Hippocampal formation (tissue), 2 donors: ENCODE measurements at places on chromosomes 1 and 21.

DNA sequence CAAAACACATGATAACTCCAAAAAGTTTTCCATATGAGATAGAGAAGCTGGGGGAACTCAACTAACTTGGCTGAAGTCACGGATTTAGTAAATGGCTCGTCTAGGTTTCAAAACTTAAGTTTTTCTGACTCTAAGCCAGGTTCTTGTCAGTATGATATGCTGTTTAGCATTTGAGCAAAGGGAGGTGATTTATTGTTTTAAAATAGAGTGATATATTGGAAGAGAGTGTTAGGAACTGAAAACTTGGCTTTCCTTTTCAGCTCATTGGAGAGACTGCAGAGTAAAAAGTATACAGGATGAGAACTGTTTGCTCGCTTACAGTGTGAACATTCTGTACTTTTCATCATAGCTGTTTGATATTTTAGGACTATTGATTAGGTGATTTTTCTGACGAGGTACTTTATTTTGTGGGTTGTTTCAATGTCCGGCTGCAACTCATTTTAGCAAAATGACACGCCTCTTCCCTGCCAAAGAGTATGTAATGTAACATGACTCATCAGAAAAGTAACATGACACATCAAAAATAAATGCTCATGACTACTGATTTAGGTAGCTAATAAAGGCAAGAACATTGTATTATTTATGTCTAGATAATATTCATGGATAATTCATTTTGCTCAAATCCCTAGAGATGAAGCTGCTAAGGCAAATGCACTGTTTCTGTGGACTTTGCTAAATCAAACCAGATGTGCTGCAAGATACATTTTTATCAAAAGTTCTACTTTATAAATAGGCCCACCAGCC is 355.1 kb downstream of the GPATCH2 start:
- DNase-seq, result no peak

DNA sequence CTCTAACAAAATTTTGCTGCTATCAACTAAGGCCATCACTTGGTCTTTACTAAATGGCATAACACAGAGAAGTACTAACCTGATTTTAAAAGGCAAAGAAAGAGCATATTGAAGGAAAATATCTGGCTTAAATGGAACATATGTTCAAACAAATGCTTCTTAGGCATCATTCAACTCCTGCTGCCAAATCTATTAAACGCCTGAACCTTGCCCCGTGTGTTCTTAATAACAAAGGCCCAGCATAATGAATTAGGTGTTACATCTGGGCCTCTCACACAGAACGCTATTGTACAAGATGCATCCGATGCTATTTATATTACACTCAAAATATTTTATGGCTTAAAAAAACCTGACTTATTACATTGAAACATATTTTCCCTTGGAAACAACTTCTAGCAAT is 48.4 kb downstream of the B3GALNT2 start:
- no peak for DNase-seq

GRCh38 chr1:58932859-58933598 is 149.2 kb upstream of the JUN start:
- DNase-seq, result no peak

DNA sequence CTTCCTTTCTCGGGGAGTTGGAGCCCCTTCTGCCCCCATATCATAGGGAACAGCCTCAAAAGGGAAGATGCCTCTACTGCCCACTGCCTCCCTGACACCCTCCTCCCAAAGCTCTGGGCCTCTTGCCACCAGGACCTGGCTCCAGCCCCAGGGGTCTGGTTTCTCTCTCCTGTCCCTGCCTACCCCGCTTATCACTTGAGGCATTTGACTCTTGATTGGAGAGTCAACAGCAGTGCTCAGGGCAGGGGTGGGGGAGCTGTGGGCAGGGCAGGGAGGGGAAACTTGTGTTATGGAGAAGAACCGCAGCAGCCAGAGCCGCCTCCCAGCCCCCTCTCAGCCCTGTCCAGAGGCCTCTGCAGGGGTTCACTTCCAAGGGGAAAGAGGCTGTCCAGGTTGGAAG is 573 bp downstream of the TRIM63 start:
- no peak for DNase-seq

GRCh38 chr1:167427848-167428247 is 90.5 kb downstream of the CD247 start:
- DNase-seq, result no peak

GRCh38 chr1:94578856-94579255 is 37.3 kb upstream of the F3 start:
- no peak for DNase-seq

- DNase-seq, result no peak
Measured at GRCh38 chr1:78052685-78053405, 7.1 kb downstream of the GIPC2 start.

- DNase-seq, result no peak
Measured at GRCh38 chr1:205514211-205515142, 10.0 kb downstream of the CDK18 start.

DNA sequence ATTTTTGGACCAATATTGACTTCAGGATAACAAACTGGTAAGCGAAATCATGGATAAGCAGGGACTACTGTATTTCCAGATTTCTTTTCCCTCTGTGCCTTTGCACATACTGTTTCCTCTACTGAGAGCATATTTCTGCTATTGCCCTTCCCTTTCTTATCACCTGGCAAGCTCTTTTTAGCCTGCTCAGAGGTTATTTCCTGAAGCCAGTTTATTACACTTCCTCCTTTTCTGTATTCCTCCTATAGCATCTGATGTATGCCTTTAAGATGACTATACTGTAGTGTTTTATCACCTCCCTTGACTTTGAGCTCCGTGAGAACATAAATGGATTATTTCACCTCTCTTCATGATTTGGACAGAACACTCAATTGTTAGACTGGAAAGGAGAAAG is 49.0 kb downstream of the MAGI3 start:
- DNase-seq, result no peak

GRCh38 chr21:38925923-38926322 is 120.2 kb downstream of the ETS2 start:
- DNase-seq, result no peak

GRCh38 chr1:113647164-113647563 is 112.1 kb downstream of the PHTF1 start:
- DNase-seq, result no peak

DNA sequence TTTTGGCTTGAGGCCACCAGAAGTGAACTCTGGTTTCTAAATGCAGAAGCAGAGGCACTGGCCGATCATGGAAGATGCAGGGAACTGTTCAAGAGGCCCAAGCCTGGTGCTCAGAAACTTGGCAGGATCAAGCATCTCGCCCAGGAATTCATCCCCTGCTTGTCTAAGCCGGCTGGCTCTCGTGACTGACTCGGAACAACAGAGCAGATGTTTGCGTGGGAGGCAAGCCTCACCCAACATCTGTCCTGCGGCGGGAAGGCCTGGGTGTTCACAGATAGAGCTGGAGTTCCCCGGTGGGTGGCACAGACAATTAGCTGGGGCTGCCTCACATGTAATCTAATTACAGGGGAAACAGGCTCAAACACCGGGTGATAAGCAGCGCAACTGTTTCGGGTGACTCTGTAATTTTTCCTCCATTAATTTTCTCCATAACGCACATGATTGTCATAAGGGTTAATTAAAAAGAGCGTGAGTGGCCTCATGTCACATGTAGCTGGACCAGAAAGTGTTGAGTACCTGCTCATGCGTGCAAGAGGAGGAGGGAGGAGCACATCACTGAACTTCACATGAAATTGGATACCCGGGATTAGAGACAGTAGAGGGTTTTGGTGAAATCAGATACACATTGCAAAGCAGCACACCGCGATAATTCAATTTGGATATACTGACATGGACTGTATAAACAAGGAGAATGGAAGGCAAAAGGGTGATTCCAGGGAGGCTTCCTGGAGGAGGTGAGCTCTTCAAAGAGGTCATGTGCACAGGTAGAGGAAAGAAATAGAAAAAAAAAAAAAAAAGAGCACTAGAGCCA is 180.0 kb downstream of the ETS2 start:
- DNase-seq, result no peak

- DNase-seq, result no peak
Measured at GRCh38 chr1:97337250-97338030, 583.4 kb downstream of the DPYD start.

DNA sequence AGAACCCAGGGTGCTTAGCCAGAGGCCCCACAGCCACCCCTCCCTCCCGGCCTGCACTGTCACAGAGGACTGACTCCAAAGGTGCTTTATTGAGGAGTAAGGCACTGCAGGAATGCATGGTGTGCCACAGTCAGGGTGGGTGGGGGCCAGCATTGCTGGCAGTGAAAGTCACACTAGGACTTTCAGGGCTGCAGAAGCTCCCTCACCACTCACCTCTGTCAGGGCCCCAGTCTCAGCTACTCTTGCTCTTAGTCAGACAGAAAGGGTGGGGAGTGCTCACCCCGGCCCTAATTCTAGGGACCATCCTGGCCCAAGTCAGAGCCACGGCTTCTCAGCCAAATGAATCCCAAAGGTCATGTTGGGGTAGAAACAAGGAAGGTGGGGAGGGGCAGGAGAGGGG is 19.4 kb downstream of the KNCN start:
- DNase-seq, result no peak

GRCh38 chr1:50955116-50955515 is 5.0 kb downstream of the FAF1 start:
- no peak for DNase-seq

- no peak for DNase-seq
Measured at GRCh38 chr1:26055041-26055440, 9.1 kb upstream of the SLC30A2 start.

DNA sequence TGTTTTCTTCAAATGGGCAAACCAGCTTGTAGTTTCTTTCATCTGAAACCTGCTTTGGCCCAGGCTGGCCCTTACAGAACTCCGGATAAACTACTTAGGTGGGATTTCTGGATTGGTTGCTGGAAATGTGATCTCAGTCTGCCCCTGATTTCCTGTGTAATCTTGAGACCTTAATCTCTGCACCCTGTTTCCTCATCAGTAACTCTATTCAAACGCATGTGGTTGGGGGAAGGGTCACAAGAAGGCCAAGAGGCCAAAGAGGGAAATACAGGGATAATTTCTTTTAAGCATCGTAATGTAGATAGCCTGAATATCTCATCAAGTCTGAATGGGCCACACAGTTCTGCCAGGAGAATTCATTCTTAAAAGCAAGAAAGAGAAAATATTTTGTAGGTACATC is 483.6 kb downstream of the LTN1 start:
- no peak for DNase-seq

DNA sequence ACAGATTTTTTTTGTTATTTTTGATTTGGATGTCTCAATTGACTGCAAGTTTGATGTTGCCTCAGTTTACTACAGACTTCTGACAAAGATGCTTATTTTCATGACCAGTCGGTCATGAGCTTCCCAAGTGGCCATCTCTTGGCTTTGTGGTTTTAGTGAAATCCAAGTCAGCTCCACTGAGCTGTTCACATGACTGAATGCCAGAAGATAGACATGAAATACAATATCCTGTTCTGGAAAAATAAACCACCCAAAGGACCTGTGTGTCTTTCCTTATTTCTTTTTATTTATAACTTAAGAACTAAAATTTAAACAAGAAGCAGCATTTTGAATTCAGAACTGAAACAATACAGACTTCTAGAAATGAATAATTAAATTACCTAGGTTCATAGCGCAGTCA is 89.3 kb downstream of the HMCN1 start:
- DNase-seq, result no peak

- DNase-seq, result no peak
Measured at GRCh38 chr1:64116537-64116936, 86.9 kb upstream of the UBE2U start.

DNA sequence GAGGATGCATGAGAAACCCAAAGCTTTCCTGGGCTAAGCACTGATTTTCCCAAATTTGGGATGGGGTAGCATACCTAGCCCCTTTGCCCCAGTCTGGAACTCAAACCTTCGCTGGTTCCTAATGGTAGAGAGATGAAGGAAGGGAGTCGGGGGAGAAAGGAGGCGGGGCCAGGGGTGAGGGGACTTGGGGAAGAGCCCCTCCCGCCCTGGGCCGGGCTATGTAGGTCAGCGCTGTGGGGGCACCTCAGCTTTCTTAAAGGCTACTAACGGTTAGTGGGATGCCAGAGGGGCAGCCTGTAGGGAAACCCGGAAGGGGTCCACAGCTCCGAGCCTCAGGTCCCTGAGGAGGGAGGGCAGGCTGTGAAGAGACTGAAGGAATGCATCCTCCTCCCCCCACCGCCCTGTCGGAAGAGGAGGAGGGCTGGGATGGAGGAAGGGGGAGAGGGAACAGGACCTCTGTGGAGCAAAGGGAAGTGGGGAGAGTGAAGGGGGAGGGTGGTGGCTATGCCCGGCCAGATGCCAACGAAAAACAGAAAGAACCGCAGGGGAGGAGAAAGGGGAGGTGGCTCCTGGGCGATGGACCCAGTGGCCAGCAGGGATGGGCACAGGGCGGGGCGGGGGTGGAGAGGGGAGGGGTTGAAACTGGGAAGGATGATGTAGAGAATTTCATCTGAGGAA is 1.3 kb downstream of the CADM3 start:
- DNase-seq, result no peak

DNA sequence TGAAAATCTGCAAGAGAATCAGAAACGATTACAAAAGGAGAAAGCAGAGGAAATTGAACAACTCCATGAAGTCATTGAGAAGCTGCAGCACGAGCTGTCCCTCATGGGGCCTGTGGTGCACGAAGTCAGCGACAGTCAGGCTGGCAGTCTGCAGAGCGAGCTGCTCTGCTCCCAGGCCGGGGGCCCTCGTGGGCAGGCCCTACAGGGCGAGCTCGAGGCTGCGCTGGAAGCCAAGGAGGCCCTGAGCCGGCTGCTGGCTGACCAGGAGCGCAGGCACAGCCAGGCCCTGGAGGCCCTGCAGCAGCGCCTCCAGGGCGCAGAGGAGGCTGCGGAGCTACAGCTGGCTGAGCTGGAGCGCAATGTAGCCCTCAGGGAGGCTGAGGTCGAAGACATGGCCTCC is 47.5 kb upstream of the DIP2A start:
- DNase-seq, result no peak

- DNase-seq, result no peak
Measured at GRCh38 chr21:16211339-16212303, 481.8 kb downstream of the USP25 start.

- DNase-seq, result no peak
Measured at GRCh38 chr1:240282061-240282830, 190.6 kb downstream of the FMN2 start.

DNA sequence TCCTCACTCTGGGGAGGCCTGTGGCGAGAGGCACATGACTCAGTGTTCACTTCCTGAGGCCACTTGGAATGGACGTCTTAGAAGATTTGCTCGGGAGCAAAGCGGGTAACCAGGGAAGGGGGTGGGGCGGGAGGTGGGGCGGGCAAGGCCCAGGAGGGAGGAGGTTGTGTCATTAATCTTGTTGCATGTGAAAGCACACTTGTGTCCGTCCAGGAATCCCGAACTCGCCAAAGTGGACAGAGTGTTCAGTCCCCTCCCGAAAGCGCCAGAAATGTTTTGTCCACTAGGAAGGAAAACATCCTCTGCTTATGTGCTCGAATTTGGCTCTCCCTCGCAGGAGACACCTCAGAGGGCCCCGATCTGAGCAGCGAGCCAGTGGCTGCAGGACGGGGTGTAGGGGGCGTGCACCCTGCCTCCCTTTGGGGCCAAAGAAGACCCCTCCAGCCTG is 84.2 kb downstream of the SPSB1 start:
- DNase-seq, result no peak

GRCh38 chr1:16048573-16049189 is 5.1 kb downstream of the CLCNKB start:
- no peak for DNase-seq
